ENCODE measurements at places on chromosomes 1 and 21.

- no peak for DNase-seq
Measured at GRCh38 chr1:21639594-21640041, 29.5 kb downstream of the RAP1GAP start.

GRCh38 chr1:15738416-15739113 lies 2.5 kb downstream of the SLC25A34 start:
- no peak for DNase-seq

DNA sequence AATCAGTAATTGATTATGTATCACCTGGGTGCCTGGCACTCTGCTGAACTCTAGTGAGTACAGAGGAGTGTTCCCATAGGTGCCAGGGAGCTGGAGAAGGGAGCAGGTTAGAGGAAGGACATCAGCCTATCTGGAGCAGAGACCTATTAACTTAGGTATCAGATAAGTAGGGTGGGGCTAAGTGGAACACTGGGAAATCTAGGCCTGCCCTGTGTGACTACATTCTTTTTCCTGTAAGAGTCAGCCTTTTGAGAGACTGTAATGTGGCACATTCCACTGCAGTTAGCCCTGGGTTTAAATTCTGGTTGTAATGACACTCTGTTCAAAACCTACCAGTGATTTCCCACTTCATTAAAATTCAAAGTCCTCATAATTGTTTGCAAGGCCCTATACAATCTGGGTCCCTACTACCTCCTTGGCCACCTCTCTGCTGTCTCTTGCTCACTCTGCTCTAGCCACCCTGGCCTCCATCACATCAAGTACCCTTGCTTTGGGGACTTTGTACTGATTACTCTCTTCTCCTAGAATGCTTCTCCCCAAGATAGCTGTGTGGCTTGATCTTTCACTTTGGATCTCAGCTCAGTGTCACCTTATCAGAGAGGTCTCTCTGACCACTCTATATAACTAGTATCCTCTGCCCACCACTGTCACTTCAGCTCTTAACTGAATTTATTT lies 12.9 kb downstream of the STX12 start:
- no peak for DNase-seq

- no peak for DNase-seq
Measured at GRCh38 chr21:38506661-38507281, 8.5 kb upstream of the ERG start.

DNA sequence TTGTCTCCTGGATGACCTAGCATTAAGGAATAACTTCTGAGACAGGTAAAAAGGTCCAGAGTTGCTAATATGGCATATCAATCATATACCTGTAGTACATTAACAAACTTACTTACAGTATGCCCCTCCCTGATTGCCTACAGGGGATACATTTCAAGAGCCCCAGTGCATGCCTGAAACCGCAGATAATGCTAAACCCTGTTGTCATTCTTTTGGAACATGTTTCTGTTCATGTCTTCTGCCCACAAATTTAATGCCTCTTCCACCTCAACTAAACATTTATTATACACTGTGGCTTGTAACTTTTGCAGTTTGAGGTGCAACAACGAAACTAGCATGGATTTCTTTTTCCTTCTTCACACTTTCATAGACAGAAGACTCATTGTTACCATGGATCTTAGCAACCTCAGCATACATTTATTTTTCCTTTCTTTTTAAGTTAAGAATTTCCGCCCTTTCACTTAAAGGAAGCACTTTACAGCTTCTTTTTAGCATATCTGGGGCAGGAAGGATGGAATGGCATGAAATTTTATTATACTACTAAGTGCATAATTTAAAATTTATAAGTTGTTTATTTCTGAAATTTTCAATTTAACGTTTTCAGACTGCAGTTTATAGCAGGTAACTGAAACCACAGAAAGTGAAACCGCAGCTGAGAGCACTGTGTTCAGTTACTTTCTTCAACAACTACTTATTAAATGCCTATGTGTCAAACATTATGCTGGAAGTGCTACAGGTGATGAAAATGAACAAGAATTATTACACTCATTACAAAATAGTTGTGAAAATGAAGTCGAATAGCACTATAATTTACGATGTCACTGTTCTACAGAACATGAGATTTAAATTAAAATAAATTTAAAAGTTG lies 25.3 kb downstream of the F13B start:
- no peak for DNase-seq

DNA sequence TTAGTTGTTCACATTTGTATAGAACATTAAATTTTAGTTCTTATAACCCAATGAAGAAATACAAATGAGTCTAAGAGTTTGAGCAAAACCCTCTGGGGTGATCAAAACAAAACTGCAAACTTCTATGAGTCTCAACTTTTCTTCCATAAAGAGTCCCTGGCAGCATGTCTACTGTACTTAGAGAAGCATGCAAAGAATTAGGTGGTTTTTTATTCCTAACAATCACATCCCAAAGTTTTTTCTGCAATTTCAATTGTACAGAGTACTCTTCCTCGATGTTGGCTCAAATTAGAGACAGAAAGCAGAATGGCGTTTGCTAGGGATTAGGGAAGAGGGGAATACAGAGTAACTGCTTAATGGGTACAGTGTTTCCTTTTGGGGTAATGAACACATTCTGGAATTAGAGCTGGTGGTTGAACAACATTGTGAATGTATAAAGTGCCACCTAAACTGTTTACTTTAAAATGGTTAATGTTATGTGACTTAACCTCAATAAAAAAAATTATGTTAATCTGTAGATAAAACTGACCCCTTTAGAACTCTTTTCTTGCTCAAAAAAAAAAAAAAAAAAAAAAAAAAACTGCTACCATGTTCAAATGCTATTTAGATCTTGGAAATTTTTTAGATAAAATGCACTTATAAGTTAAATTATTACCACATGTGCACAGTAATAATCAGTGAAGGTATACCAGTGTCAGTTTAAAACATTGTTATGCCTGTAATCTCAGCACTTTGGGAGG lies 4.8 kb downstream of the RC3H1 start:
- no peak for DNase-seq

DNA sequence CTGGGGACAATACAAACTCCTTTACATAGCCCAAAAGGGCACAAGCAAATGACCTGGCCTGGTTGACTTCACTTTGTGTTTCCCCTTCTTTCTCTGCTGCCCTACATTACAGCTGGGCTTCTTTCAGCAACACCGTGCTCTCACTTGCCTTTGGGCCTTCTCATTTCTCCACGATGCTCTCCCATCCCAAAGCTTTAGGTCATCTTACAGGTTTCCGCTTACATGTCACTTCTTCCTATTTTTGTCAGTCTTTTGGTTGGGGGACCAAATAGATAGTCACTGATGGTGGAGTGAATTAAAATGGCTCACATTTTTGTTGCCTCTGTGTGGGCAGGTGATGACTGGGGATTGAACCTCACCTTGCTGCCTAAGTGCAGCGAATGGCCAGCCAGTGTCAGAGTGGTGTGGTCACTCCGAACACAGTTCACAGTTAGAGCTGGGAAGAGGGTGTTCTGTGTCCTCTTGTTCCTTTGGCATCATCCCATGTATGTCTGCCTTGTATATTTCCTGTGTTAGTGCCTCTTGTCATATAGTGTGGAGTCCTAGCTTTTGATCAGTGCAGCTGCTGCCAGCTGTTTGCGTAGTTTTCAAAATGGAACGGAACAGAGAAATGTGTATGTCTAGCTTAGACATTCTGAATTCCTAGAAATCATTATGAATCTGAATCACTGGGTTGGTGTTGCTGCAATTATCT lies 134.8 kb downstream of the NOS1AP start:
- DNase-seq: no peak

Data from muscle of arm (tissue), 14 donors.